Muscle of arm (tissue), 14 donors: ENCODE measurements at places on chromosomes 3 and 15. TPM values are rescaled to one million over a fixed set of nuclear protein-coding genes. Genes with fewer than 3 reads are reported as not detected.

Gene FRMD4B
- polyA plus RNA-seq = 18.1 TPM

Gene RNU5B-1
- not detected for polyA plus RNA-seq

Gene RHCG
- polyA plus RNA-seq = not detected

Gene MASP1
- 17.6 TPM for polyA plus RNA-seq

Gene KLF15
- 0.49 TPM for polyA plus RNA-seq

Gene THRB
- 1.3 TPM for polyA plus RNA-seq

Gene MYD88
- 22.6 TPM for polyA plus RNA-seq

Gene GABRA5
- polyA plus RNA-seq = 0.09 TPM

Gene ZNF385D
- 23.1 TPM for polyA plus RNA-seq

DNA sequence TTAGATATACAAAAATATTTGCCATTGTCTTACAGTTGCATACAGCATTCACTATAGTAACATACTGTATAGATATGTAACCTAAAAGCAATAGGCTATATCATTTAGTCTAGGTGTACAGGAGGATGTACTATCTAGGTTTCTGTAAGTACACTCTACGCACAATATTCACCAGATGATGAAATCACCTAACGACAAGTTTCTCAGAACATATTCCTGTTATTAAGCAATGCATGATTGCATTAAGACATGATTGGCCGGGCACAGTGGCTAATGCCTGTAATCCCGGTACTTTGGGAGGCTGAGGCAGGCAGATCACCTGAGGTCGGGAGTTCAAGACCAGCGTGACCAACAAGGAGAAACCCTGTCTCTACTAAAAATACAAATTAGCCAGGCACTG is 14.5 kb upstream of the PRKCI start:
- no peak for DNase-seq

DNA sequence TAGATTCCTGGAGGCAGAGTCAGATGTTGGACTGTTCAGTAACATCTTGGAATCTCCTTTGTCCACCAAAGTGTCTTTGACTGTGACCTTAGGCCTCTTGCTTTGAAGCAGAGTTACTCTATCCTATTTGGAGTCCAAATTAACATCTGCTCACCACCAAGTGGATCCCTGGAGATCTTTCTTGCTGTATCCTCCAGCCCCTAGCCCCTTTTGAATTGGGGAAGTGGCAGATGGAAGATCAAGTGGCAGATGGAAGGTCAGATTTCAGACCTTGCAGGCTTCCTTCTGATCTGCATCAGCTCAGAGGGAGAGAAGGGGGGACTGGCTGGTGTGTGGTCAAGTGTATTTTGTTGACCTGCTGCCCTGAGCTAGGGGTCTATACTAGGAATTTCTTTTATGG is 125.0 kb upstream of the ROPN1 start:
- no peak for DNase-seq

- DNase-seq = no peak
These were observed 26.9 kb upstream of the AKAP13 start for GRCh38 chr15:85353516-85353915.

GRCh38 chr3:41794748-41795589 is 166.9 kb downstream of the ULK4 start:
- no peak for DNase-seq

DNA sequence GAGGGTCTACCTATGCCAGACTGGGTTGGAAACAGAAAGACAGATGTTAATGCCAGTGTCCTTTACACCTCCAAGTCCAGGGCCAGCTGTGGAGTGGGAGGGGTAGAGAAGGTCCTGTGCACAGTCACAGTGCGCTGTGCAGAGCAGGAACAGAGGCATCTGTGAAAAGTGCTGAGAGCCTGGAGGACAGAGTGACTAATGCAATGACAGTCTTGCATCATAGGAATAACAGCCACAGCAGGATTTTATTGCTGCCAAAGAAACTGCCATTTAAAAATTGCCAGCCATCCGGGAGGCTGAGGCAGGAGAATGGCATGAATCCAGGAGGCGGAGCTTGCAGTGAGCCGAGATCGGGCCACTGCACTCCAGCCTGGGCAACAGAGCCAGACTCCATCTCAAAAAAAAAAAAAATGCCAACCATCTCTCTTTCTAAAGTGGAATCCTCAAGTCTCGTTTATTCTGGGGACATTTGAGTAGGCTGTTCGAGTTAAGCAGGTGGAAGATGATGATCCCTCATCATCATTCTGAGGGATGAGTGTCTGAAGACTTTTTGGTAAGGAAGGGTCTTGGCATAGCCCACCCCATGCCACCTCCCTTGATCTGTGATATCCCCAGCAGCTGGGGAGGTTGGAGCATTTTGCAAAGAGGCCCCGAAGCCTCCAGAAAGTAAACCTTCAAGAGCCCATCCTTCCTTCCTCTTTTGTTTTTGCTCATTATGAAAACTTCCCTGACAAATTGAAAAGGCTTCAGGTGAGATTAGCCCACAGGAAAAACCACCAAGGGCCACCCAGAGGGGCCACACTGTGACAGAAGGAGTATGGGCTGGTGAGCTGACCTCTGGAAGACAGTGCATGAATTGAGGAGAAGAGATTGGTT is 7.7 kb downstream of the CCR2 start:
- DNase-seq = no peak

GRCh38 chr3:168671091-168671490 is 575.4 kb upstream of the GOLIM4 start:
- DNase-seq = no peak

DNA sequence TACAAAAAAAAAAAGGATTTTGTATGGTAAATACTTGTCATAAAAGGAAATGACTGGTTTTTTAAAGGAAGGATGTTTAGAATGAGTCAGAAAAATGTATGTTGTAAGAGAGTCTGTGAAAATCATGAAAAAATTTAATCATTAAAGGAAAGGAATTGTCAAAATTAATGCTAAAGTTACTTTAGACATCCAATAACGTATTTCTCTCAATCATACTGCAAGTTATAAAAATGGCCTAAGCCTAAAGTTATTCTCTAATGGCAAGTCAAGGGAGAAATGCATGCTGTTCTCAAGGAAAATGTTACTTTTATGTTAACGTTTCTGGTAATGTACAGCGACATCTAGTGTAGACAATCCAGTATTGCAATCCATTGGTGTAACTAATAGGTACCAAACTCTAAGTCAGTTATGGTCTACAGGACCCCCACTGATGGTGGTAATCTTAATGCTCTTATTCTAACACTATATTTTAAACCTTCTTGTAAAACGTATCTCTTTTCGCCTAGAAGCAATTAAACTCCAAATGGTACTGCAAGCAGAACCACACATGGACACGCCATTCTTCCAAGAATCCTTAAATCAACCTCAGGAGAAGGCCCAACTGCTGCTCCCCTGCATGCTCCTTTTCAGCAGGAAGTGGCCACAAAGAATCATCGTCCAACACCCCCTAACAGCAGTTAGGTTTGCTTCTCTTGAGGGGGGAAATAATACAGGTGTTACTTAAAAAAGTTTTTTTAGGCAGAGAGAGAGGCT is 35.2 kb downstream of the NCEH1 start:
- DNase-seq = peak; percentile 39

GRCh38 chr3:100269410-100270214 is 8.8 kb downstream of the TBC1D23 start:
- no peak for DNase-seq

DNA sequence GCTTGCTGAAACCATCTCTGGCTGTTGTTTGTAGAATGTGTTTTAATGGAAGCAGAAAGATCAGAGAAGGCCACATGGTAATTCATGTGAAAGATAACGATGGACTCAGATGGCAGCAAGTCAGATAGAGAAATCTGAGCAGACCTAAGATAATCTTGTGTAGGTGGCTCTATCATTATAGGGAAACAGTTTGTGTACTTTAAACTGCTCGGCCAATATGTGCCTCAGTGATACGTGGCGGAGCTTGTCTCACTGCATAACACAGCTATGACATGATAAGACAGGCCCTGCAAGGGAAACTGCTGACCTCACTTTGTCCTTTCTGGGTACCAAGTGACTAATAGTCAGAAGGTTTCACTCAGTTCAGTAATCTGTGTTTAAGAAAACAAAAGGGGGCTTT is 51.0 kb downstream of the MME start:
- DNase-seq = no peak

GRCh38 chr15:100937171-100937570 is 18.0 kb downstream of the LRRK1 start:
- DNase-seq = no peak

DNA sequence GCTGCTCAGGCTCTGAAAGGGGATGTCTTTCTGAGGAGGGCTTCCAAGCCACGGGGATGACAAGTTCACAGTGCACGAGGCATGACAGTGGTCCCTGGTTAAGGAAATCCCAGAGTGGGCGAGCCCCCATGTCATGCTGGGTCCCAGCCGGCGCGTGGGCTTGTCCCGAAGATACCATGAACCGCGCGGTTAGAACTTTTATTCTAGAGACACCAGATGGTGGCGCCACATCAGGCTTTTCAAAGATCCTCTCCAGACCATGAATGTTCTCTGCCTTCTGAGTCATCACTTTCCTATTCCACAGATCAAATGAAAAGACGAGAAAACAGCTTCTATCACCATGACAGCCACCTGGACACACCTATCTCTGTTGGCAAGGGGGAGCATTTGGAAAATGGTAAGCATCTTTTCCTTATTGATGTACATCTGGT is 227.8 kb upstream of the LYSMD4 start:
- DNase-seq = no peak

DNA sequence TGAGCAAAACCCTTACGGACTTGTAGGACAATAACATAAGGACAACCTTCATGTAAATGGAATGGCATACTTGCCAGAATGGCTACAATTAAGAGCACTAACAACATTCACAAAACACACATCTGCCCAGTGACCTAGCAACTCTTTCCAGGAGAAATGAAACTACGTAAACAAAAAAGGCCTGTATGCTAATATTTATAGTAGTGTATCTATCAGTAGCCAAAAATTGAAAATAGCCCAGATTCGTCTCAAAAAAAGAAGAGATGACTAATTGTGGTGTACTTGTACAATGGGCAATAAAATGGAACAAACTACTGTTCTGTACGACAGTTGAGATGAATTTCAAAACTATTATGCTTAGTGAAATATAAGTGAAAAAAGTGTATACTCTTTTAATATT is 38.4 kb downstream of the CMC1 start:
- no peak for DNase-seq

DNA sequence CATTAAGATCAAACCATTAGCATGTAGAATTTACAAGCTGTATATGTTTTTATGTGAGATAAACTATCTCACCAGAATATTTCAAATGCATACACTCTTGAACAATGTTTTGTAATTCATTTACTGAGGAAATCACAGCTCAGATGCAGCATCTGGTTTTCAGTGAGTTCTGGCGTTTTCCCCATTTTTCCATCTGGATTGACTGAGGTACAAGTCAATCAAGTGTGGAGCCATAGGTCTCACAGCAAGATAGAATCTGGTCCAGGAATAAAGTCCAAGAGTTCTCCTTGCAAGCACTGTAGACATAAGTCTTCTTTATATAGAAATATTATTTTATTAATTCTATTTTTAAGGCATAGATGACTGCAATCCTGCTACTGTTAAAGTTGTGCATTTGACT is 219.3 kb downstream of the ZBBX start:
- peak; percentile 85 for DNase-seq

DNA sequence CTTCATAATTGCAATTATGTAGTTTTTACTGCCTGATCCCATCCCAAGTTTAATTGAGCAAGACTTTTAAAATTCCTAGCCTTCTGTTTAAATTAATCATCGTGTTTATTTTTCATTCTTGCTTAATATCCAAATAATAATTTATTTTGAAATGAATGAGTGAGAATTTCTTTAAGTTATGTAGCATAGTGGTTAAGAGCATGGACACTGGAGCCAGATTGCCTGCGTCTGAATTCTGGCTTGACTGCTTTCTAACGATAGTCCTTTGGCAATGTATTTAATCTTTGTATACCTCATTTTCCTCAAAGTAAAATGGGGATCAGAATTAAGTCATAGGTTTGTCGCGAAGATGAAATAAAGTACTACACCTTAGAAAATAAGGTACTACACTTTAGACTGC is 71.4 kb downstream of the LRRC49 start:
- no peak for DNase-seq
